MCF 10A (cell line): ENCODE measurements at places on chromosomes 7 and 10. TPM values are rescaled to one million over a fixed set of nuclear protein-coding genes. Genes with fewer than 3 reads are reported as not detected.

ACTL6B gene
- not detected in 2 replicates for total RNA-seq

- DNase-seq: peak; percentile 18
These were observed 55.1 kb downstream of the FAM53B start for GRCh38 chr10:124688889-124689670.

DNA sequence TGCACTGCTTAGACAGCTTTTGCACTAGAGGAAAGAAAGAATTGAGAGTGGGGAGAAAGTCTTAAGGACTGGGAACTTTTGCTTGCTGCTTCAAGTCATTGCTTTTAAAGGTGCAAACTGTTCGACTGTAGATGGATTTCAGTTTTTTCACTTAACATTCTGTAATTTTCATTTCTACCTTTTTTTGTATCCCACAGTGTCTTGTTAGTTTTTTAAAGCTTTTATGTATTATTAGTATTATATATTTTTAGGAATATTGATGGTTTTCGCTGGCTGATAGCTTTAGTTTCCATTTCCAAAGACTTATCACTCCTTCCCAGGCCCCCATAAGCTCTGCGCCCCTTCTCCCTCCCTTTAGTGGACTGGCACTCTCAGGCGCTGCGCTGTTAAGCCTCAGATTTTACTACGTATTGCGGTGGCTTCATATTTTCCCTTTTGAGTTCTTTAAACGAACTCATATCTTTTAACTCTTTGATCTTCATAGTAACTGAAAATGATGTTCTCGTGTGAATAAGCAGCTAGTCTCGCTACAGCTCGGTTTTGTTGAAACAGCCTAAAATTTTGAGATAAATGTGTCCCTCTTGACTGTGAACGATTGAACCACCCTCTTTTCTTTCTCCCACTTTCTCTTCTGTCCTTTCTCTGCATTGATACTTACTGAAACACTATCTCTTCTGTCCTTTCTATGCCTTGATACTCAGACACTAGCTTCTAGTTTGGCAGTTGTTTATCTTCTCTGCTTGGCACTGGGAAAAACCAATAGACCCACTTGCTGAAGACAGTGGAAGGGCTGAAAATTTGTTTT lies 2.5 kb upstream of the ETV1 start:
- DNase-seq: no peak

DNA sequence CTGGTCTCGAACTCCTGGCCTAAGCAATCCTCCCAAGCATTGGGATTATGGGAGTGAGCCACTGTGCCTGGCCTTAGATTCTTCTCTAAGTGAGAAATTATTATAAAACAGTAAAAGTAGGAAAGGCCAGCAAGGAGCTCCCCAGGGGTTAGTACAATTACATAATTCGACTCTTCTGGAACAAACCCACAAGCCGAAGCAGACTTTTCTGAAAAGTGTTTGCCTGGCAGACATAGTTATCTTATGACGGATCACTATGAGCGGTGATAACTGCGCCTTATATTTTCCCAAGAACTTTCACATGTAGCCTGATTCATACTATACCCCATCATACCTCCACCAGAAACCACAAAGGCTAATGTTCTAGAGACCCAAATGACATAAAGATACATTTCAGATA lies 30.2 kb upstream of the SH3PXD2A start:
- no peak for DNase-seq

DNA sequence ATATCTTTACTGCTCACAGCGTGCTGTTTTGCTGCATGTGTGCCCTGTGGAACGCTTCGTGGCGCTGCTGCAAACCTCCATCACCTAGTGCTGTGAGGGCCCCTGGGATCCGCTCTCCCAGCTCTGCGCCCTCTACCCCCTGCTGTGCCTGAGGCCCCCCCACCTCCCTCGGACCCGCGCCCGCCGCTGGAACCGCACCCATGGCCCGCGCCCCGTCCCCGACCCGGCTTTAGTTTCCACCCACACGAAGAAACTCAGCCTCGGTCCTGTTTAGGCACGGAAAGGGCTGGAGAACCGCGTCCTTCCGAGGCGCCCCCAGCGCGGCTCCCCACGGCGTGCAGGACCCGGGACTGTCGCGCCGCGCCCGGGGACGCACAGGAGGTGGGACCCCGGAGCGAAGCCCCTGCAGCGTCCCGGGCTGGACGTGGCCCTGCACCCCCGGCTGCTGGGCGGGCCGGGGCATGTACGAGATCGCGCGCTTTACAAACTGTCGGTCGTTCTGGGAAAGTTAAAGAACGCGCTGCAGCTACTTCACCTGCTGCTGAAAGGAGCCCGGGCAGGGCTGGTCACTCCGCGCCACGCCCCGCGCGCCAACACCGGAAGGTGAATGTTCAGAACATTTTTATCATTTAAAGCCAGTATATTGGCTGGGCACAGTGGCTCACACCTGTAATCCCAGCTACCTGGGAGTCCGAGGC lies 54.3 kb downstream of the BMS1 start:
- no peak for DNase-seq

DNA sequence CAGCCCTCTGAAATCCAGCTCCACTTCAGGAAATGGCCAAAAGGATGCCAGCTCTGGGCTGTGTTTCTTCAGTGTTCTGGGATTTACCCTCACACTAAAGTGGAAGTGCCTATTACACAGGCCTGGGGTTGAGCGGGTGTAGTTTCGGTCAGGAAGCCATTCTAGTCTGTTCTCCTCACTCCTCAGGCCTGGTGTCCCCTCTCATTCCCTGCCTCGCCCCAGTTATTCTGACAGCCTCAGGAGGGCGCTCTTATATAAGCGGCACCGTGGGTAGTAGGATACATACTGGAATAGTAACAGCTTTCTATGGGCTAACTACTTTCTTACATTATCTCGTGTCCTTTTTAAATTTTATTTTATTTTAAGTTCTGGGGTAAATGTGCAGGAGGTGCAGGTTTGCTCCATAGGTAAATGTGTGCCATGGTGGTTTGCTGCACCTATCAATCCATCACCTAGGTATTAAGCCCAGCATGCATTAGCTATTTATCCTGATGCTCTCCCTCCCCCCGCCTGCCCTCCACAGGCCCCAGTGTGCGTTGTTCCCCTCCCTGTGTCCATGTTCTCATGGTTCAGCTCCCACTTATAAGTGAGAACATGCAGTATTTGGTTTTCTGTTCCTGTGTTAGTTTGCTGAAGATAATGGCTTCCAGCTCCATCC lies 12.2 kb upstream of the LGI1 start:
- DNase-seq: peak; percentile 27

GRCh38 chr10:16698461-16698860 lies 118.8 kb downstream of the RSU1 start:
- no peak for DNase-seq
